GM10248 (cell line): ENCODE measurements at places on chromosomes 1 and 21.

GRCh38 chr1:54835131-54835898, 34.2 kb upstream of the TTC22 start:
- no peak for DNase-seq

- DNase-seq: no peak
Observed at GRCh38 chr1:182587666-182588499, 1.2 kb downstream of the RNASEL start.

DNA sequence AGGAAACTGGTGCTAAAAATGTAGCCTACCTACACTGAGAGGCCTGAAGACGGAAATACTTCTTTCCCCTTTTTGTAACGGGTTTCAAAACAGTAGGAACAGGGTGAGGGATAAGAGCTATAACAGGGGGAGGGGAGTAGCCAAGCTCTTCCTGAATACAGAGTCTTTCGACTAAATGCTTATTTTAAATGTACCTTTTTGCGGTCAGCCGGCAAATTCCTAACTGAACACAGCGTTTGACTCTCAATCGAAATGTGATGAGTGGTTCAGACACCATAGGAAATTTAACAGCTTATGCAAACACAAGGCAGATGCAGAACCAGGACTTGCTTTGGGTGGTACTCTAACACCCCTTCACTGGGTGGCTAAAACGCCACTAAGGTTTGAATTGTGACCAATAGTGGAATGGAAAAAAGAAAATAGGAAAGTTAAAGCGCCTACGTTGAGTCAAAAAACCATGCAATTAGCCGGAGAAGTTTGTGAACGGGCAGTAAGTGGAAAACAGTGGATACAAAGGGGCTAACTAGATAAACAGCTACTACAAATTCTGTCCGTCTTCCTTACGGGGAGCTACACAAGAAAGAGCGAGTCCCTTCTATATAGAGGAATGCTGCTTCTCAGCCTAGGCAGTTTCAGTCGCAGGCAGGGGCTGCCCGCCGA, 1.7 kb downstream of the EGLN1 start:
- DNase-seq: no peak

- DNase-seq: peak; percentile 57
Observed at GRCh38 chr1:111334169-111334568, 43.5 kb downstream of the CHIA start.

GRCh38 chr1:189682591-189682990, 795.1 kb downstream of the BRINP3 start:
- DNase-seq: no peak

DNA sequence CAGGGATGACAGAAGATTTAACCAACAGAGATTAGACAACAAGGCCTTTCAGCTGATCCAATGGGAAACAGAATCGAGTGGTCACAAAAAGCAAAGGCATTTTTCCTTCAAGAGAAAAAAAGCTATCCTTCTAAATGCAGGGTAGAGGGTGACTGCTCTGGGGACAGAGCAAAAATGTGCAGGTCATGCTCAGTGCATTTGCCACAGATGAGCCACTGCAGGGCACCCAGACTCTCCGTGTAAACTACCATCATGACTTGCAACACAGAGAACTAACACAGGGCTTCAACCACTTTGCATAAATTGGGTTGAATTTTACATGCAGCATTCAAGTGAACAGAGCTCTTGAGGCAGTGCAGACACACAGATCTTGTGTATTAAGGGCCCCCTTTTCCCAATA, 56.8 kb downstream of the PRKAB2 start:
- DNase-seq: no peak

DNA sequence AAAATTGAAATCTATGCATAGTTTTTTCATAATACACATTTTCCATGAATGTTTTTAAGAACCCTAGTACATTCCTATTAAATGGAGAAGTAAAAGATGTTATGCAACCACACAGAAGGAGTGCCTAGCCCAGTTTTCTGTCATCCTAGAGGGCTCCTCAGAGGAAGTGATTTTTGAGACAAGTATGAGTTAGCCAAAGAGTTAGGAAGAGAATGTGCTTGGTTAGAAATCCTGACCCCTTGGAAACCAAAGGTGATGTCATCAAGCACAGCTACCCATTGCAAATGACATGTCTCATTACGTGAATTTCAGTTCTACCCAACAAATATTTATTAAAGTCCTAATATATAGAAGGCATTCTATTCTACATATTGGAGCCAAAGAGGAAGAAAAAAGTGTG, 88.9 kb upstream of the TNFSF4 start:
- no peak for DNase-seq

DNA sequence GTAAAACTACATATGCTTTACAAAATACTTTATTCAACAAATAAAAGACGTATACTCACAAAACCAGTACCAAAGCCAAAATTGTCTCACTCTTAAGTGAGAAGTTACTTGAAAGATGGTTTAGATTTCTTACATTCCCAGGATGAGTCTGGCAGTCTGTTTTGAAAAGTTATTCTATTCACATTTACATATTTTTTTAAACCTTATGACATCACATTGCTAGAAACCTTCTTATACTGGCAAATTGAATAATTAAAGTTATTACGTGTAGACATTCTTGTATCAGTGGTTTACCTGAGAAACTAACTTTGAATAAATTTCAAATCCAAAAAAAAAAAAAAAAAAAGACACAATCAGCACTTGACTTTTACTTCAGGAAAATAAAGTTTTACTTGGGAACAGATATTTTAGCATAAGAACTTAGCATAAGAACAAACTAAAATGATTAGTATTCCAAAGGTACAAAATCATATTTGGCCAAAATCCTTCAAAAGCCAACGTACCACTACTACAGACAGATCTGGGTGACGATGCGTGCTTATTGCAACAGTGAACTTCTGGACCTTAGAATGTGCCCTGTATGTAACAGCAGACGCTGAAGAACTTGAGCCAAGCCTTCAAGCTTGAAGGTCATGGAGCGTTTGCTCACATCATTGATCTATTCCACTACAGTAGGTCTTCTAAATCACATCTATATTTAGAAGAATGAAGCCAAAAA, 2.5 kb downstream of the CDC42BPA start:
- DNase-seq: no peak

DNA sequence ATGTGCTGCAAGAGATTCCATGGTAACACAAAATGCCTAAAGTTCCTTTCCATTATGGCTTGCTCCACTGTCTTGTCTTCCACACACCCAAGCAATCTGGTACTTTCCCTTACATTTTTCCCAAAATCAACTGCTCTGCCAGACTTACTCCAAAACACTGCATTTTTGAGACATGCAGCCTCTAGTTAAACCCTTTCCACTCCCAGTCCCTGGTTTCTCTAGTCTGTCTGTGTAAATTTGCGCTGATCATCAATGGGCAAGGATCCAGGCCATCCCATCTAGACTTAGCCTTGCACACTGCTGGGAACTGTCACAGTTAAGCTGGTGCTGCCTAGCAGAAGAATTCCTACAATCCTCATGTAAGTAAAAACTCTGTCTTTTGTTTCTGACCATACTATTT, 47.8 kb downstream of the DAB1 start:
- DNase-seq: no peak
